Dorsolateral prefrontal cortex (tissue), 122 donors: ENCODE measurements at places on chromosomes 2 and 18.

- no peak for DNase-seq
Observed at GRCh38 chr2:233250985-233251305, 528 bp upstream of the ATG16L1 start.

DNA sequence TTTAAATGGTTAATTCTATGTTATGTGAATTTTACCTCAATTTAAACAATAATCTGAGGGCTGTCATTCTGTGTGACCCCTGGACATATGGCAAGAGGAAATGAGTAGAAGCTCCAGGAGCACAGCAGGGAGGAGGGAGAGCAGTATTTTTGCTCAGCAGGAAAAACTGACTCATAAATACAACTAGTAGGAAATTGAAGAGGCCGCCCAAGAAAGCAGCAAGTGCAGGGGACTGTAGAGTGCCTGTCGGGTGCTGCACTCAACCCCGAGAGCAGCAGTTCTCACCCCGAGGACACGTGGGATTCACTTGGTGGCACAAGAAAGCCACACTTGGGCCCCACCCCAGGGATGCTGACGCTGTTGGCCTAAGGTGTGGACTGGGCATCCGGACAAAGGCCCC, 60.8 kb downstream of the NPAS2 start:
- DNase-seq = no peak

DNA sequence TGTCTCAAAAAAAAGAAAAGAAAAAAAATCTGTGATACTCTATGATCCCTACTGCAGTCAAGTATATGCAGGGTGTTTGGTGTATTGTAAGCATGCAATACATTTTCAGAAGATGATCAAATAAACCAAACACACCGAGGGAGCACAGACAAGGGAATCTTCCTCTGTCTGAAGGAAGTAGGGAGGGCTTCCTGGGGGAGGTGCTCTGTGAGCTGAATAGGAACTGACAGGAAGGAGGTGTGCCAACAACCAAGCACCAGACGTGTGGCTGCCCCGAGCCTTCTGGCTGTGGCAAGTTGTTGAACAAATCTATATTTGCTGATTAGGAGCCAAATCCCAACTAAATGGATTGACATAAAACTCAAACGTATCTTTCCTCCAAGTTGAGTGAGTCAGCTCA, 14.6 kb downstream of the THNSL2 start:
- DNase-seq = no peak

DNA sequence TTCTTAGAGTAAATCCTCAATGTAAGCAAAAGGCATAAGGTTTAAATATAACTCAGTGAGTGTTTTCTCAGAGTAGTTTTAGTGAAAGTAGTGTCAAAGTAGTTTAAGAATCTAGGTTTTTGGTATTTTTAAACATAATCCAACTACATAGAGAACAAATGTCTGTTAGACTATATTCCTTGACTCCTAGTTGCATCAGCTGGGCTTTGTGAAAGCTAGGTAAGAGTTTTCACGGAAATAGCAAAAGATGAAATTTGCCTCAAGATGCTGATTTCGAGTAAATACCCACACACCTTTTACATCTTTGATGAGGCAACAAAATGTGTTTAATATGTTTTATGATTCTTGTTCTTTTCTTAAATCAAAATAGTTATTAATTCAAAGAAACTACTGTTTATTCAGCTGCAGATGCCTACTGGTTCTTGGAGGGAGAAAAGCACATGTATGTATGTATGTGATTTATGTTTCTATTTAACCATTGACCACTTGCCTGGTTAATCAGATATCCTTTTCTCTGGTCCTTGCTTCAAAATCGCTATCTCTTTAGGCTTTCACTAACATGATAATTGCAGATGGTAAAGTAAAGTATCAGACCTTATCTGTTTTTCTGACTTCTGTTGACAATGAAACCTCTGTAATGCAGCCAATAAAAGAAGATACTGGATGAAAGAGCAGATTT, 117.4 kb upstream of the NOSTRIN start:
- no peak for DNase-seq

- DNase-seq = no peak
Observed at GRCh38 chr2:129203331-129203730, 776.1 kb upstream of the RAB6C start.
